ENCODE measurements at places on chromosomes 13 and 19. TPM values are rescaled to one million over a fixed set of nuclear protein-coding genes. Genes with fewer than 3 reads are reported as not detected.

Gene ZNF91
- 62.8 TPM for total RNA-seq

Gene HSPBP1
- 30.5 TPM for total RNA-seq

Gene AMER2
- total RNA-seq = 1.1 TPM

Gene TTC9B
- 5.0 TPM for total RNA-seq

Gene CD33
- total RNA-seq = 7.1 TPM
